ENCODE measurements at places on chromosomes 1 and 21.
A peak's percentile ranks its signal among the peaks of the same experiment; 100 is the strongest.

DNA sequence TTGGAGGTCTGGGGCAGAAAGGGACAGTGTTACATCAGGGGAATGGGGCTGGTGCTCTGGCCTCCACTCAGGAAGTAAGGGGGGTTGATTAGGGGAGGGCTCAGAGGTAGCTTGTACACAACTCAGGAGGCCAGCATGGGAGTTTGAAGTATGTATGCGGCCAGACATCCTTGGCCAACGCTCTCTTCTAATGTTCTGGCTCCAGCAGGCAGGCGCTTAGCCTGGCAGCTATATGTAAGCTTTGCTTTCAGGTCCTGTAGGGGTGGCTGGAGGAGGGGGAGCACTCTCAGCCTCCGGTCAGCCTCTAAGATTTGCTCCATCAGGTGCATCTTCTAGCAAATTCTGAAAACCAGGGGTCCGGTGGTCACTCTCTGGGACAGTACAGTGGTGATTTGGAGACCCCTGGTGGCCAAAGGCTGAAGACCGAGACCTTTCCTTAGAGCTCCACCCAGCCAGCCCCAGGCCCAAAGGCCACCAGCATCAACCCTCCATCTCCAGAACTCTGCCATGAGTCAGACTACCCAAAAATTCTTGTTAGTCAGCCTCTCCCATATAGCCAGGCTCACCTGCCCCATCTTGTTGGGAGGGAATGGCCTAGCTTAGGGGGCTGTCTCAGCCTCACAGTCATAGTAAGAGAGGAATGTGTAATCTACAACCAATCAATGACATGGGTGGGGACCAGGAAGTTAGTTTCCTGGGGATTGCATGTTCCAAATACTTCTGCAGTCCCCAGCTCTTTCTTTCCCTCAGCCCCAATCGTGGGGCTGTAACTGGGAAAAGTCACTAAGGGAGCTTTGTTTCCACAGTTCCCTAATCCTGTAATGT, 9.7 kb upstream of the COL8A2 start:
- peak; percentile 79 for DNase-seq
- no peaks in the 10 kb centered on the region for H3K27me3 ChIP-seq
- H3K36me3 ChIP-seq: no peaks in the 10 kb centered on the region
- no peak overlapping the region for H3K4me3 ChIP-seq
- peaks cover 12% of the 10 kb centered on the region for H3K4me1 ChIP-seq

DNA sequence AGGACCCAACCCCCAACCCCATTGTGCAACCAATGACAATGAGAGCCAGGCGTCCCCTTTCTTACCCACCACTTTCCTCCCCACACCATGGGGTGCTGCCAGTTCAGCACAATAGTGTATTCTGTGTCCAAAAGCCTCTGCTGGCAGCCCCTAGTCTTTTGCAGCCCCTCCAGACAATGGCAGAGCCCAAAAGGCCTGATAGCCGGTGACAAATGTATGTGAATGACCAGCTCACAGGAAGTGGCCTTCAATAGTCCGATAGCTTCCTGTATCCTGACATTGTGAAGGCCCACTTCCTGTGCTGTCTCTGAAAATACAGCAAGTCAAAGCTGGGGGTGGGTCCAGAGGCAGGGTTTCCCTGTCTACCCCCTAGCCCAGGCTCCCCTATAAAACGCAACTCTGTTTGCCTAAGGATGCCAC, 16.6 kb downstream of the SMIM12 start:
- H3K4me3 ChIP-seq: peak overlapping the region; percentile 76
- peaks cover 67% of the 10 kb centered on the region for H3K4me1 ChIP-seq
- H3K36me3 ChIP-seq: no peaks in the 10 kb centered on the region
- H3K27me3 ChIP-seq: no peaks in the 10 kb centered on the region
- H3K27ac ChIP-seq: peak overlapping the region; percentile 99

DNA sequence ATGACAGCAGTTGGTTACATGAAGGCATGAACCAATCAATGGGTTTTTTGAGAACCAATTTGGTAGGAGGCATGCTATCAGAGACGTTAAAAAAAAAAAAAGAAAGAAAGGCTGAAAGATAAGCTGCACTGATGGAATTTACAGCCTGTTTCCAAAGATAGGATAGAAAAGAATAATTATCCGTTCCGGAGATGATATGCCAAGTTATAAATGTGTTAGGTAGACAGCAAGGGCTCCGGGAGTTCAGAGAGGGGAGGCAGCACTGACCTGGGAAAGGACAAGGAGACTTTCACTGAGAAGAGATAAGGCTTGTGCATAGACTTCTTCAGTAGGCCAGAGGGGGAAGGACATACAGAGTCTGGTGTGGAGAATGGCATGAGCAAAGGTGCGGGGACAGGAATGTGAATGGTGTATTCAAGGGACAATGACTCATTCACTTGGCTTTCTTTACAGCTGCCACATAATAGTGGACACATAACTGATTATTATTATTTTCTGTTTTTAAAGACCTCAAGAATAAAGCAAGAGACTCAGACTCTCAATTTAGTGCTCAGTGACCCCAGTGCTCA, 24.8 kb upstream of the ACBD6 start:
- H3K4me1 ChIP-seq: peaks cover 10% of the 10 kb centered on the region
- DNase-seq: no peak
- no peak overlapping the region for H3K27ac ChIP-seq
- H3K36me3 ChIP-seq: no peaks in the 10 kb centered on the region
- H3K27me3 ChIP-seq: no peaks in the 10 kb centered on the region
- no peak overlapping the region for H3K4me3 ChIP-seq

- H3K4me1 ChIP-seq: peaks cover 31% of the 10 kb centered on the region
- no peak overlapping the region for H3K27ac ChIP-seq
- H3K27me3 ChIP-seq: no peaks in the 10 kb centered on the region
- H3K4me3 ChIP-seq: peak overlapping the region; percentile 11
- H3K36me3 ChIP-seq: peaks cover 16% of the 10 kb centered on the region
Measured at GRCh38 chr1:81950591-81951244, 150.0 kb downstream of the ADGRL2 start.

DNA sequence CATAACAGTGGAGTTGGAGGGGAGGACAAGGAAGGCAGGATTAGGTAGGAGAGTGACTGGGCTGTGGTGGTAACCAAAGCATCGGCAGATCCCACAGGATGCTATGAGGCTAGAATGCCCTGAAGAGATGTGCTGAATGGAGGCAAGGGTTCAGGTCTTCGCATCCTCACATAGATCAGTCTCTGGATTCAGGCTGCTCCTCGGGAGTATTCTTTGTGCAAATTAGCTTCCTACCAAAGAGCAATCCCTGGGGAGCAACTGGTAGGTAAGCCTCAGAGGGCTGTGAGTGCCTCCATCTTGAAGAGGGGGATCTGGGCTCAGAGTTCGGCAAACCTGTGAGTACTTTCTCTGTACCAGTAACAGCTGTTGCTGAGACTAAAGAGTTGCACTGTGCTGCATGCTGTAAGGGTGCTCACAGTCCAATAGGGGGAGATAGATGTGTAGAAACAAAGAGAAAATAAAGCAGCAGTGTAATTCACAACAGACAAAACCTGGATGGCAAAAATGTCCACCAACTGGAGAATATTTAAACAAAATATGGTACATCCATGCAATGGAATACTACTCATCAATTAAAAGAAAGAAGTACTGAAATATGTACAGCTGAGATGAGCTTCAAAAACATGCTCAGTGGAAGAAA, 322.4 kb upstream of the DEPDC1 start:
- no peaks in the 10 kb centered on the region for H3K36me3 ChIP-seq
- no peaks in the 10 kb centered on the region for H3K27me3 ChIP-seq
- H3K4me3 ChIP-seq: no peak overlapping the region
- no peak overlapping the region for H3K27ac ChIP-seq
- DNase-seq: no peak

- peak; percentile 73 for DNase-seq
- peaks cover 9% of the 10 kb centered on the region for H3K4me1 ChIP-seq
- H3K27me3 ChIP-seq: peaks cover 5% of the 10 kb centered on the region
- H3K27ac ChIP-seq: no peak overlapping the region
Measured at GRCh38 chr1:1943834-1944570, 24.9 kb upstream of the TMEM52 start.

DNA sequence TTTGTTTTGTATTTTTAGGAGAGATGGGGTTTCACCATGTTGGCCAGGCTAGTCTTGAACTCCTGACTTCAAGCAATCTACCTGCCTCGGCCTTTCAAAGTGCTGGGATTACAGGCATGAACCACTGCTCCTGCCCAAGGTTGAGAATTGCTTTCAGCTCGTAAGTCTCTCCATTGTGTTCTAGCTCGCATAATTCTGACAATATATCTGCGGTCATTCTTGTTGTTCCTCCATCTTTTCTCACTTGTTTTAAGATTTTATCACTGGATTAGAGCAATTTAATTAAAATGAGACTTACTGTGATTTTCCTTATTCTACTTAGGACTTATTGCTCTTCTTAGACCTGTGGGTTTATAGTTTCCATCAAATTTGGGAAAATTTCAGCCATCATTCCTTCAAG, 102.9 kb downstream of the AHCTF1 start:
- H3K36me3 ChIP-seq: peaks cover 15% of the 10 kb centered on the region
- H3K4me1 ChIP-seq: peaks cover 12% of the 10 kb centered on the region
- DNase-seq: no peak
- no peak overlapping the region for H3K27ac ChIP-seq
- no peaks in the 10 kb centered on the region for H3K27me3 ChIP-seq

- H3K27me3 ChIP-seq: no peaks in the 10 kb centered on the region
- peaks cover 16% of the 10 kb centered on the region for H3K4me1 ChIP-seq
- no peak overlapping the region for H3K4me3 ChIP-seq
Measured at GRCh38 chr1:226596531-226597165, 48.1 kb downstream of the STUM start.

DNA sequence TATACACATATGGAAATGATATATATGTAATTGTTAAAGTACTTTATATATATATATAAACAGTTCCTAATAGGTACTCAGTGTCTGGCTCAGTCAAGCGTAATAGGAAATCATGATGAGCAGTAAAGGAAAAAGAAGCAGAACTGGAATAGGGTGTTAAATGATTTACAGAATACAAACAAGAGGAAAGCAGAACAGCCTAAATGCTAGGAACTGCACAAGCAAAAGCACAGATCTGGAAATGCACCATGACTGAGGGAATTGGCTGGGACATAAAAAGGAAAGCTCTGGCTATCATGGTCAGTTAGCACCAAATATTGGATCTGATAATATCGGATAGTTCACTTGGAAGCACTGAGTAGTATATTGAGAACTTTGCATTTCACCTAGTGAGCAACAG, 51.8 kb downstream of the SLC44A5 start:
- no peaks in the 10 kb centered on the region for H3K4me1 ChIP-seq
- no peaks in the 10 kb centered on the region for H3K27me3 ChIP-seq
- H3K27ac ChIP-seq: no peak overlapping the region
- no peaks in the 10 kb centered on the region for H3K36me3 ChIP-seq

DNA sequence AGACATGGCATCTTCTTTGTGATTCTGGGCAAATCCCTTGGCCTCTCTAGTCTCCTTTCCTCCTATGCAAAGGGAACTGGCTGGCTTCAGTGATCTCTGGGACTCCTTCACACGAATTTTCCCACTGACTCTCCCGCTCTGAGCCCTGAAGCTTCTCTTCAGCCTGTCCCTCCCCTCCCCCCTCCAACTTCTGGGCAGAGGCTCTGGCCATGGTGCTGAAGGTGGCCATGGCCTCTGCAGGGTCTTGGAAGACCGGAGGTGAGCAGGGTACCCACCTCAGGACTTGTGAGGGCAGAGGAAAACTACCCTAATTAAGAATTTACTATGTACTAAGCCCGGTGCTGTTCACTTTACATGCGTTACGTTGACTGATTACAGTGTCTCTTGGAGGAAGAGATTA, 29.4 kb upstream of the POU3F1 start:
- no peaks in the 10 kb centered on the region for H3K36me3 ChIP-seq
- no peak overlapping the region for H3K4me3 ChIP-seq
- no peak overlapping the region for H3K27ac ChIP-seq
- no peaks in the 10 kb centered on the region for H3K27me3 ChIP-seq
- DNase-seq: peak; percentile 55

DNA sequence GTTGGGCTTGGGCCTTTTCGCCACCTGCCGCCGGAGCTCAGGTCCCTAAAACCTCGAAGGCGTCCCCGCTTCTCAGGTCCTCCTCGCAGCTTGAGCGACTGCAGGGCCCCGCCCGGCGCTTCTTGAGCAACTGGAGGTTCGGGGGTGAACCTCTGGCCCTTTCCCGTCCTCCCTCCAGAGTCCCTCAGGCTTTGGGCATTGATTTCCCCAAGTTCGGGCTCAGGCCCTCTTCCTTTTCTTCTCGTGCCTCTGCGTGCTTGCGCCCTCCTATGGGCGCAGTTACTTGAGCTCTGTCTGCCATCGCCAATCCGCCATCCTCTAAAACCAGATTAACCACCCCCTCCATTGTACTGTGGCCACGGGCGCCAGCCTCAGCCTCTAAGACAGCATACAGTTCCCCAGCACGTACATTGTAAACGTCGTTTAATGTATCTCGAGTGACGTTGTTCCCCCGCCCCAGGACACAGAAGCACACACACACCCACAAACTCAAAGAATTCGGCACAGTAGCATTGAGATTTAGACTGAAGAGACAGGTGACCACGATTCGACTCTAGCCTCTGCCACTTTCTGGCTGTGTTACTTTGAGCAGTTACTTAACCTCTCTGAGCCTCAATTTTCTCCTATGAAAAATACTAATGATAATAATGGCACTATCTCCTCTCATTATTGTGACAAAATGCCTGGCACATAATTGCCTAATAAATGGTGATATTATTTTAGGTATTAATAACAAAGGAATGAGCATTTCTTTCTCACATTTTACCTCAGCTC, 22.6 kb downstream of the BTG2 start:
- H3K36me3 ChIP-seq: no peaks in the 10 kb centered on the region
- peaks cover 7% of the 10 kb centered on the region for H3K27me3 ChIP-seq
- H3K4me3 ChIP-seq: peak overlapping the region; percentile 81
- H3K4me1 ChIP-seq: peaks cover 57% of the 10 kb centered on the region
- peak; percentile 31 for DNase-seq

DNA sequence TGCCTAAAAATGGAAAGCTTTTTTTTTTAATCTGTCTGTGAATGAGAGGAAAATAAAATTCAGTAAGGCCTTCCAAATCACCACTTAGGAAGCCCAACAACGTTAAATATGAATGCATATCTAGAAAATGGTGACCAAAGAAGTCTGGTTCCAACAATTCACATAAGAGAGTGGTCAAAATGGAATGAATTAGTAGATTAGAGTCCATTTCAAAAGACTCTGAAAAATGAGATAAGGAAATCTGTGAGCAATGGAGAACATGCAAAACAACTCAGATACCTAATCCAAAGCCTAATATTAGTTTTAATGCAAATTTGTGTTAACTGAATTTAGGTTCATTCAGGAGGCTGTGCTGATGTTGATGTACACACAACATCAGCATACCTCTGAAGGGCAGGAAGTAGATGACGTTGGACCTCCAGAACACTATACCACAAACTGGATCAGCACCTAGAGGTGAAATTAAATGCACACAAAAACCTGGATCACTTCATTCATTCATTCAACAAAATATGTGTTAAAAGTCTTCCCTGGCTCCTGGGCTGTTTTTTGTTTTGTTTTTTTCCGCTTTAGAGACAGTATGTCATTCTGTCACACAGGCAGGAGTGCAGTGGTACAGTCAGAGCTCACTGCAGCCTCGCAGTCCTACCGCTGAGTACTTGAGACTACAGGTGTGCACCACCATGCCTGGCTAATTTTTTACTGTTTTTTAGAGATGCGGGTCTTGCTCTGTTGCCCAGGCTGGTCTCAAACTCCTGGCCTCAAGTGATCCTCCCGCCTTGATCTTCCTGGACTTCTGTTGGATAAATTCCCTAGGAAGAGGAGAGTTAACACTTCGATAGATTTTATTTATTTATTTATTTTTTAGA, 4.9 kb upstream of the BRWD1 start:
- H3K4me3 ChIP-seq: peak overlapping the region; percentile 39
- no peaks in the 10 kb centered on the region for H3K27me3 ChIP-seq
- no peak for DNase-seq

Data from neural crest cell (in vitro differentiated cells).